ENCODE measurements at places on chromosomes 3 and 15. TPM values are rescaled to one million over a fixed set of nuclear protein-coding genes. Genes with fewer than 3 reads are reported as not detected.
A peak's percentile ranks its signal among the peaks of the same experiment; 100 is the strongest.

GRCh38 chr15:98525661-98526001 lies 122.7 kb upstream of the IGF1R start:
- peak overlapping the region; percentile 93 for H3K27ac ChIP-seq
- no peak for DNase-seq
- no peaks in the 10 kb centered on the region for H3K36me3 ChIP-seq
- peak overlapping the region; percentile 60 for H3K4me3 ChIP-seq
- H3K27me3 ChIP-seq, result no peaks in the 10 kb centered on the region

DNA sequence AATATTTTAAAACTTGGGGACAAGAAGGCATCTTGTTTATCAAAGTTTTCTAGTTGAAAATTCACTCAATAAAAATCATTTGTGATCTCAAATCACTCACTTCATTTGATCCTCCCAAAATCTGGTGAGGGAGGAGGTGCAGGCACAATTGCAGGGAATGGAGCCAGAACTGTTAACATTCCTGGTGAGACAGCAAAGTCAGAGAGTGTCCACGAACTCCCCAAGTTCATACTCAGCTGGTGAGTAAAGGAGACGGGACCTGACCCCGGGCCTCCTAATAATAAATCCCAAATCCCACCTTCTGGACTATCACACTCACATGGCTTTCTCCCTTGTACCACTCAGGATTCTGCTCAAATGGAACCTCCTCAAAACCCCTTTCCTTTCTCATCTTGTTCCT lies 252.3 kb upstream of the LRTM1 start:
- DNase-seq, result no peak
- no peaks in the 10 kb centered on the region for H3K4me1 ChIP-seq
- no peaks in the 10 kb centered on the region for H3K36me3 ChIP-seq
- H3K4me3 ChIP-seq, result no peak overlapping the region

The NMNAT3 gene
- total RNA-seq, result 3.0 TPM

The CRABP1 gene
- 5.1 TPM for total RNA-seq

- no peaks in the 10 kb centered on the region for H3K27me3 ChIP-seq
- no peak overlapping the region for H3K4me3 ChIP-seq
- H3K4me1 ChIP-seq, result no peaks in the 10 kb centered on the region
- no peaks in the 10 kb centered on the region for H3K36me3 ChIP-seq
- H3K27ac ChIP-seq, result no peak overlapping the region
These were observed 36.5 kb downstream of the GASK1A start for GRCh38 chr3:43015572-43015971.

DNA sequence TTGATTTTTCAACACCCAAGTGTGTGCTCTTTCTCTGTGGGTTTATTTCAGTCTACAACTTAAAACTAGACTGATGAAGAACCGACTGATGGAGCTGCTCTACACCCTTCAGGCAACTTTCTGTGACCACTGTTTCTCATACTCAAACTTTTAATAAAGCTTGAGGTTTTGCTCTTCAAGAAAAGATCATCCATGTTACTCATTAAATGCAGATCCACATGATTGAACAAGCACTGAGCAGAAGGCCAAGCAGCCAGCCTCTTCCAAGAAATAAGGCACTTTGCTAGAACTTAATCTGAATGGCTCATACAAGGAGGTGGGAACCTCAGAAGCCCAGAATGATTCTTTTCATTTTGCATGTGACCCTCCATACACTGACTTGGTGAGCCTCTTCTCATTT lies 8.7 kb downstream of the SLC27A2 start:
- H3K27me3 ChIP-seq, result no peaks in the 10 kb centered on the region
- H3K27ac ChIP-seq, result no peak overlapping the region
- H3K36me3 ChIP-seq, result no peaks in the 10 kb centered on the region
- no peaks in the 10 kb centered on the region for H3K4me1 ChIP-seq
- no peak for DNase-seq

DNA sequence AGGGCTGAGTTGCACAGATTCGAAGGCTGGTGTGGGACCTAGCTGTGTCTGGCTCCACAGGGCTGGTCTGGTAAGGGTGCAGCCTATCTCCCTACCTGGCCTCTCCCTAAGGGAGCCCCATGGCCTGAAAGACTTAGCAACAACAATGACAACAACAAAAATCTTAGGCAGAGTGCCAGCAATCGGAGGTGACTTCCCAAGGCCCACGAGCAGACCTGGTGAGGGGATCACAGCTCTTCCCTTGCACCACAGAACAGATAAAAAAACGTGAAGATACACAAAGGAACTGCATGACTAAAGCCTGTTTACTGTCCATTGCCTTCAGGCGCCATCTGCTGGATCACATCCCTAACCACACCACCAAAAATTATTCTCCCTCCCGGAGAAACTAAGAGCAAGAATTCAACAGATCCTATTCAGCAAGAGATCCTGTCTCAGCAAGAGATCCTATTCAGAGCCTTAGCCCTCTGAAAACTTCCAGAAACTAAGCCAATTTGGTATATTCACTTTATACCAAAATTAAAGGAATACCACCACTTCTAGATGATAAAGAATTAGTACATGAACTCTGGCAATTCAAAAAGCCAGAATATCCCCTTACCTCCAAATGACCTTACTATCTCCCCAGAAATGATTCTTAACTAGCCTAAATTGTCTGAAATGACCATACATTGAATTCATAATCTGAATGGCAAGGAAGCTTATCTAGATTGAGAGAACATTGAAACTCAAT lies 24.1 kb upstream of the OR5K4 start:
- H3K4me3 ChIP-seq, result no peak overlapping the region
- no peak for DNase-seq
- H3K36me3 ChIP-seq, result no peaks in the 10 kb centered on the region
- no peaks in the 10 kb centered on the region for H3K4me1 ChIP-seq
- no peaks in the 10 kb centered on the region for H3K27me3 ChIP-seq
- H3K27ac ChIP-seq, result no peak overlapping the region

The CHL1 gene
- 2.0 TPM for total RNA-seq

- H3K4me1 ChIP-seq, result no peaks in the 10 kb centered on the region
- DNase-seq, result no peak
- no peak overlapping the region for H3K27ac ChIP-seq
- H3K36me3 ChIP-seq, result peaks cover 3% of the 10 kb centered on the region
- no peak overlapping the region for H3K4me3 ChIP-seq
These were observed 13.5 kb downstream of the GTF2E1 start for GRCh38 chr3:120756061-120756460.

DNA sequence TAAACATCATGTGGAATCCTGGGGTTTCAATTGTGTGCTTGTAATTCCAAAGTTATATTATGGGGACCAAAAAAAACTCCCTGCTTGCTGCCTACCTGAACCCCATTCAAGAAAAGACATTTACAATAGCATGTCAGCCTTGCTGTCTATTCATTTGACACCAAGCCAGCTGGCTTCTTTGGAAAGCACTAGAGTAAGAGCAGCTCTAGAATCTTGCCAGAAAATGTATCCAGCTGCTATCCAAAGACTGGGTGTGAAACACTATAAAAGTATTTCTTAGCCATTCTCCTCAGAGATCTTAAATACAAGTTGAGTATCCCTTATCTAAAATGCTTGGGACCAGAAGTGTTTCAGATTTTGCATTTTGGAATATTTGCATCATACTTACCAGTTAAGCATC lies 87.4 kb downstream of the RAD18 start:
- DNase-seq, result no peak
- no peaks in the 10 kb centered on the region for H3K4me1 ChIP-seq
- no peak overlapping the region for H3K4me3 ChIP-seq
- no peaks in the 10 kb centered on the region for H3K27me3 ChIP-seq
- no peak overlapping the region for H3K27ac ChIP-seq

DNA sequence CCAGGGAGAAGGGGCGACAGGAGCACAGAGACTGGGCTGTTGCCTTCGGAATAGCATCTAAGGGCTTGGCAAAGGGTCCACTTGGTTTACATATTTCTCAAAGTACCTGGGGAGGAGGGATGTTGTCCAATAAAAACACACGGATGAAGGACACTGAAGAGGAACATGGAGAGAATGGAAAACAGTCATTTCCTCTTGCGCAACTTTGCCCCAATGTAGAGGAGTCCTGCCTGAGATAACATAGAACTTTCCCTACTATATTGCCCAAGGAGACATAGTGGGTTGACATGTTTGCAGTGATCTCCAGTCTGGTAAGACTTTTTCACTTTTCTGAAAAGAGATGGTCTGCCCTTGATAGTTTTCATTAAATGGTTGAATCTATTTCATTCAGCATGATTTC lies 468.8 kb upstream of the SUCLG2 start:
- H3K4me3 ChIP-seq, result no peak overlapping the region
- no peak overlapping the region for H3K27ac ChIP-seq
- no peaks in the 10 kb centered on the region for H3K36me3 ChIP-seq
- H3K4me1 ChIP-seq, result no peaks in the 10 kb centered on the region
- DNase-seq, result no peak
- no peaks in the 10 kb centered on the region for H3K27me3 ChIP-seq

The SCN10A gene
- total RNA-seq, result not detected

The ANKRD63 gene
- total RNA-seq, result not detected

The NEK10 gene
- 0.68 TPM for total RNA-seq

The CCR3 gene
- not detected for total RNA-seq

Measured in thoracic aorta (tissue), 2 donors.